ENCODE measurements at places on chromosomes 1 and 21.

- no peak for DNase-seq
These were observed 78.3 kb downstream of the NUF2 start for GRCh38 chr1:163399976-163400601.

DNA sequence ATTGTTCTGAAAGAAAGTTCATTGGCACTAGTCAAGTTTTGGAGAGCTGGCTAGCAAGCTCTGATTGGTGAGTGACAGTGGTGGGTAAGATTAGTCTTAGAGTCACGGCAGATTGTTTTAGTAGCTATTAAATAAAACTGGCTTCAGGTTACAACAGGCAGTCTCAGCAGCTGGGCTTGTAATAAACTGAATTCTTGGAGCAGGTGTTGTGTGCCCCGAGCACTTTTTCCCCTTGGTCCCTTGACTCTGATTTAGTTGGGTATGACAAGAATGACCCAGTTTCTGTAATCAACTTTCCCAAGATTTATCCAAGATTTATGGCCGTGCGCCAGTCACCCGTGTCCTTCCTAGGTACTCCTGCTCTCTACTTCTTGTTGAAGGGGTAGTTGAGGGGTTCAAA lies 40.2 kb downstream of the TBCE start:
- DNase-seq, result no peak

DNA sequence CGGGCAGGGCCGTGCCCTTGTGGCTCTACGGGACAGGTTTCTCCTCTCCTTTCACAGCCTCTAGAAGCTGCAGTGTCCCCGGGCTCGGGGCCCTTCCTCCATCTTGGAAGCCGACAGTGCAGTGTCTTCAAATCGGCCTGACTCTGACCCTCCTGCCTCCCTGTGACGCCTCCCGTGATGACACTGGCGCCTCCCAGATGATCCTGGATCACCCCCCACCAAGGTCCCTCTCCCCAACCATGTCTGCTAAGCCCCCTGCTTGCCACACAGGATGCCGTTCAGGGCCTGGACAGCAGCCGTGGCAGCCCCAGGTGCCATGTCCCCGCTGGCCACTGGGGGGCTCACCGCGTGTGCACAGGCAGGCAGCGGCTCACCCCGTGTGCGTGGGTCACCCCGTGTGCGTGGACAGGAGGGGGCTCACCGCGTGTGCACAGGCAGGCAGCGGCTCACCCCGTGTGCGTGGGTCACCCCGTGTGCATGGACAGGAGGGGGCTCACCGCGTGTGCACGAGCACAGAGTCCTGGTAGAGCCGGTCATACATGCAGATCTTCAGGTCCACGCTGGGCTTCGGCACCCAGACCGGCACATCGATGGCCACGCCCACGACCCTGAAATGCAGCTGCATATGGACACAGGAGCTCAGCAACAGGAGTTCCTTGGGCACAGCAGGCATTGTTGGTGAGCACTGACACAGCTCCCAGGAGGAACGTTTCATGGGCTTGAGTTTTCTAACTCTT lies 24.9 kb upstream of the TMEM52 start:
- no peak for DNase-seq

- DNase-seq, result no peak
These were observed 9.3 kb downstream of the DRAXIN start for GRCh38 chr1:11700601-11701467.

DNA sequence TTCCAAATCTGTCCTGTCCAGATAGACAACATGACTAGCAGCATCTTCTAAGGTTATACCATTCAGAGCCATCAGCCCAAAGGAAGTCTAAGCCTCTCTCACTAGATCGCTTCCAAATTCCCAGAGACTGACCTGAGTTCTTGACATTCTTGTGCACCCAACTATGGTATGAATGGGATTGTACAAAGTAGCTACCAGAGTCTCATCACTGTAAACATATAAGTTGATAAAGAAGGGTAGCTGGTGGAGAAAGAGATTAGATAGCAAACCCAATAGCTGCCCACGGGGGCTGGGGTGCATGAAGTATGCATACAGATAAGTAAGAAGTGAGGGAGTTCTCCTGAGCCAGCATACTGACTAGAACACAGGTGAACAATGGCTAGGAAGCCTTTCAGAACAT lies 180.0 kb downstream of the PLPP3 start:
- no peak for DNase-seq

DNA sequence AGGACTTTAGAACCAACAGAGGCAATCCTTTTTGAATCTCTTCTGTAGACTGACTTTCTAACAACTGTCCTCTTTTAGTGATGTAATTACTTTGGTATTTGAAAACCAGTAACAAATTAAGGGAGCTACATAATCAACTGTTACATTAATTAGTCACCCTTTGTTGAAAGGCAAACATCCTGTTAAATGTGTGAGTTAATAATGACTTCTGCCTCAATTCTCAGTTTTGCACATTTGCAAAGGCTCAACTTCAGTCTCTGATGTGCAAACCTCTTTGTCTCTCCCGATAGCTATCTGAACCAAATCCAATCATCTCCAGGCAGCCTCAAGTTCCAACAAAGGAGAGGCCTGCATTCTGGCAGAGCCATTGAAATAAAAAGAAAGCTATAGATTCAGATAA lies 135.4 kb upstream of the C8B start:
- no peak for DNase-seq

GRCh38 chr21:38268864-38269575 lies 12.2 kb downstream of the KCNJ15 start:
- DNase-seq, result no peak

- no peak for DNase-seq
These were observed 35.0 kb upstream of the ATP5PO start for GRCh38 chr21:33950431-33951079.

DNA sequence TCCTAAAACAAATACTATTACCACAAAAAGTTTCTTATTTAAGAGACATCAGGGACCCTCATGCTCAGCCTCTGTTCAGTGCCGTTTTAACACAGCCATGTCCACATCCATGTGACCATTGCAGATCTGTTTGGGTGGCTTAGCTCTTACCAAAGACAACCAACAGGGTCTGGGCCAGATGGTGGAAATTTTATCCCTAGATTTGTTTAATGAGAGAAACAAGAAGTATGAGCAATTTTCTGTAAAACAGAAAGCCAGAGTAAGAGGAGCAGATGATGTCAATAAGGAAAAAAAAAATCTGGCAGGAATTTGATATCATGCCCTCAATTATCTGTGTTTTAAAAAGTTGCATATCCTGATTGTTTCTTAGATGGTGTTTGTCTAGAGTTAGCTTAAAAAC lies 299.9 kb downstream of the TM2D1 start:
- DNase-seq, result no peak

- no peak for DNase-seq
These were observed 18.7 kb upstream of the SLAMF1 start for GRCh38 chr1:160665330-160666078.

- no peak for DNase-seq
These were observed 1.2 kb downstream of the MAN1A2 start for GRCh38 chr1:117368116-117369108.

- DNase-seq, result no peak
These were observed 58.8 kb upstream of the C1orf115 start for GRCh38 chr1:220631238-220631815.

DNA sequence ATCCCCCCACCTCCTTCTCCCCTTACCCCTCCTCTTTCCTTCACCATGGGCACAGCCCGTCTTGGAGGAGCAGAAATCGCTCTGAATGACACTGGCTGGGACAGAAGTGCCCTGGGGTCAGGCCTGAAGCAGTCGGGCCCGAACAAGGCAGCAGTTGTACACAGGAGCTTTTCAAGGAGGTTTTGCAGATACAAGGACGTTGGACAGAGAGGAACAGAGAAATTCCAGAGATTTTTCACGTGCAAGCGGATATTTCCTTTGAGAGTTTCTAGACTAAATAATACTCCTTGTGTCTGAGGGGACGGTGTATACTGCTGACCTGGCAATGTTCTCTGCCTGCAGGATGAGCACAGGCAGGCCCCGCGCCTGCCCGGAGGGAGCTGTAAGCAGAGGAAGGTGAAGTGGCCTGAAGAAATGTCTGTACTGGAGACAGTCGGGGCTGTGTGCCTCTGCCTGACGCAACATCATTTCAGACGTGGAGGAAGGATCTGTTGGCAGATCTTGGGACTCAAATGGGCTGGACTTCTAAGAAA lies 95.3 kb upstream of the SLC25A33 start:
- DNase-seq, result no peak

DNA sequence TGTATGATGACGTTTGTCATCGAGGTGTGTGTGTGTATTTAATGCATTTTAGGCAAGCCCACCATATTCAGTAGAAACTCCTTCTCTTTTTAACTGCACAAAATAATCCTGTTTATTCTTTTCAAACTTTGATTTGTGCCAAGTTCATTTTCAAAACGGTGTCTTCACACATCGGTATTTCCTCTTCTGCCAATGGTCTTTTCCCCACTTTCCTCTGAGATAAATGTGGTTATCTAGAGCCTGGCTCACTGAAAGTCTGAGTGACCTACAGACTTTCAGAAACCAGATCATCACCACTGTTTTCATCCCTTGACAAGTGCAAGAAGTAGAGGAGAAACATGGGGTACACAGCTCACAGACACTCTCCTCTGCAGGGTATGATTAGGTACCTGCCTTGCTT lies 69.4 kb downstream of the GPATCH2 start:
- DNase-seq, result no peak

GRCh38 chr1:2105781-2106524 lies 55.7 kb downstream of the PRKCZ start:
- no peak for DNase-seq

GRCh38 chr1:27864264-27864895 lies 8.0 kb upstream of the THEMIS2 start:
- DNase-seq, result no peak

DNA sequence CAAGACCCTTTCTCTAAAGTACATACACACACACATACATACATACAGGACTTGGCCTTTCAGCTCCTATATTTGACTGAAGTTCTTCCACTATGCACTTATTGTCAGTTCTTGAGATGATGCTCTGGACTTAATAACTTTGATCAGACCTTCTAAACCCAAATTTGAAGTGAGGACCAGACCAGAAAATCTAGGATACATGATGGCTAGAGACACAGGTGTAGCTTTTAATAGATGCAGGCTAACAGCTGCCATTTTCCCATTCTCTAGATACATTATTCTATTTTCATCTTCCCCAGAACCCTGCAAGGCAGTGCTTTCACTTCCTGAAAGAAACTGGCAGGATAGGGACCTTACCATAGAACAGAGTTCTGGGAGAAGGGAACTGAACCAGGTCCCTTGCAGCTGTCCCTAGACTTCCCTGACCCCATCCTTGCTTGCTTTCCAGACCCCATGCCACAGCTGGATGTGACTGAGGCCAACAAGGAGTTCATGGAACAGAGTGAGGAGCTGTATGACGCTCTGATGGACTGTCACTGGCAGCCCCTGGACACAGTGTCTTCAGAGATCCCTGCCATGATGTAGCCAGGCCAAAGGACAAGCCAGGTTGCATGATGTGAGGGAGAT lies 14.9 kb upstream of the RAB42 start:
- DNase-seq, result no peak

- DNase-seq, result no peak
These were observed 153.2 kb downstream of the LRIG2 start for GRCh38 chr1:113226148-113226547.

DNA sequence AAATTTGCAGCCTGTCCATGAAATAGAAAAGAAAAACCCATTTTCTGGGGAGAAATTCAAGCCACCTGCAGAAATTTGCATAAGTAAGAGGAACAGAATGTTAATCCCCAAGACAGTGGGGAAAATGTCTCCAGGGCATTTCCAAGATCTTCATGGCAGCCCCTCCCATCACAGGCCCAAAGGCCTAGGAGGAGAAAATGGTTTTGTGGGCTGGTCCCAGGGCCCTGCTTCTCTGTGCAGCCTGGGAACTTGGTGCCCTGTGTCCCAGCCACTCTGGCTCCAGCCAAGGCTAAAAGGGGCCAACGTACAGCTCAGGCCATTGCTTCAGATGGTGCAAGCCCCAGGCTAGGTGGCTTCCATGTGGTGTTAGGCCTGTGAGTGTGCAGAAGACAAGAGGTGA lies 155.6 kb downstream of the PRDM2 start:
- DNase-seq, result no peak

GRCh38 chr1:109929170-109929569 lies 18.5 kb downstream of the CSF1 start:
- no peak for DNase-seq

DNA sequence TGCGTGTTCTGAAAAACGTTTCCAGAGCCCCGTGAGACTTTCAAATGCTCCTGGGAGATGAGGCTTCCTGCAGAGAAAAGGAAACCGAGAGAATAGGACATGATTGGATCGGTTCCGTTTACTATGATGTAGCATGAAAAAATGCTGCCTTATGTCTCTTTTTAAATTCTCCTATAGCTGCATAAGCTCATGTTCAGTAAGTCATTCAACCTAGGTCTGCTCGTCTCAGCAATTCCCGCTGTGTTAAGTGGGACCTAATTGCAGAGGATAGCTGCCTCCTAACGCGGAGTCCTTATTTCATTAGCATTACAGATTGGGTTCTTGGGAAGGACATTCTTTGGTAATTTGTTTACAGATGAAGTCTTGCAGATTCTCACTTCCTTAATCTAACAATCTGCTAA lies 165.3 kb downstream of the GALNT2 start:
- no peak for DNase-seq

- no peak for DNase-seq
These were observed 52.0 kb downstream of the EYA3 start for GRCh38 chr1:28036431-28036830.

DNA sequence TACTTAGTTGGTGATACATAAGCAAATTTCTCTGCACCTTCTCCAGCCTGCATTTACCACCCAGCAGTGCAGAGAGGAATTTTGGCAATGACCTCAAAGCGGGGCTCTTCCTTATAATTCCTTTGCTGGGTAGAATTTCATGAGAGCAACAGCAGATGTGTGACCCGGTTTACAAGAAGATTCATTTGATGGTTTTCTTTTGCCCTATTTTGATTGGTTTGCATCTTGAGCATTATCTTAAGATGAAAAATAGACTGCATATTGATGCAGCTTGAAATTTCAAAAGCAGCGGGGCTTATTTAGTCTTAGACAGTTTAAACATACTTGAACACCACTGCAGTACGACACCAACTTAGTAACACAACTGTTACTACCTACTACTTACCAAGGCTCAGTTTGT lies 378.9 kb downstream of the TTLL7 start:
- DNase-seq, result no peak

DNA sequence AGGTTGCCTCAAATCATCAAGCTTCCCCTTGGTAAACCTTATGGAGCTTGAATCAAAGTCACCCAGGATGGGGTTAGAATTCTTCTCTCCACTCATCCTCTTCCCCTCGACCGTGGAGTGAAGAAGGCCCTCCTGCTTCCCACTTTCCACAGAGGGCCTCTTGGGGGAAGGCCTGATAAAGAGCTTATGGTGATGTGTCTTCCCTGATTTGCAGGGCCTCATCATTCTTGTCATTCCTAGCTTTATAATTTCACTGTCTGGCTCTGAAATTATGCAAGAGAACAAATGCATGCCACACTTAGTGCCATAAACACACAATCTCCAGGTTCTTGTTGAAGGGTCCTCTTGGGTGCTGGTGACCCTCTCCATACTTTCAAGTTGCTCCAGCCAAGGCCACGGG lies 101.2 kb downstream of the HMGB4 start:
- DNase-seq, result no peak

DNA sequence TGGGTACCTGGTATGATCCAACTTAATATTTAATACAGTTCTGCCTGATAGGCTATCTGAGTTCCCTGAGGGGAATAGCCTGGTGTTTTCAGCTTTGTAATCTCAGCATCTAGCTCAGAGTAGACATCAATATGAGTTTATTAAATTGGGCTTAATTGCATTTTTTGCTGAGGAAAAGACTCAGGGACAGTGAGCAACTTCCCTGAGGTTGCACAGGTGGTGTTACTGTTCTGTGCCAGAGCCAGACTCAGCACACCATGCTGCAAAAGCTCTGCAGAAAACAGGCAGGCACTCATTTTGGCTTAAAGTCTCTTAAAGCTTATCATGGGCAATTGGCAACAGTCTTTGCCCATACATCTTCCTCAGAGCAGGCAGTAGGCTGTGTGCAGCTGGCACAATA lies 90.5 kb upstream of the JUN start:
- no peak for DNase-seq
